ENCODE measurements at places on chromosomes 2 and 18.

DNA sequence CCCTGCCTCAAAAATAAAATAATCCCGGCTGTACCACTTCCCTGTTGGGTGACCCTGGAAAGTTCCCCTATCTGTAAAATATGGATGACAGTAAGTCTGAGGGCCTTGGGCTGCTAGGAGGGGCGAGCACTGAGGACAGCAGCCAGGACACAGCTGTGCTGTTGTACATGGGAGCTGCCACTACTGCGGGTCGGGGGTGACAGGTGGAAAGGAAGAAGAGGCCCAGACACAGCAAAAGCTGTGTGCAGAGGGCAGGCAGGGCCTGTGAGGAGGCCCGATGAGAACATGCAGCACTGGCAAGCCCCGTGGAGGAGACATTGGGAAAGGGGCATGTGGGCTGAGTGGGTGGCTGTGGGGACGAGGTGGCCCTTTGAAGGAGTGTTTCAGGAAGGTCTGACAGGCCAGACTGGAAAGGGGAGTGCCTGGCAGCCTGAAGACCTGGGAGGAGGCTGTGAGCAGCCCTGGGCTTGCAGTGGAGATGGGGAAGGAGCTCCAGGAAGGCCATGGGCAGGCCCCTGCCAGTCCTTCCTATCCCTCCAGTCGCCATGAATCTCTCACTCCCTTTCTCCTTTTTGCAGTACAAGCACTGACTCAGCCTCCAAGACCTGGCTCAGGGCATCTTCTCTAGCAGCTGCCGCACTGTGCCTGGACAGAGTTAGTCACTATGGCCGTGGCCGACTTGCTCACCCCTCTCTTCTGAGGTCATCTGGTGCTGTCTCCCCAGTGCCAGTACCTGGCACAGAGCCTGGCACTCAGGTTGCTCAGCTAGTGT, 28.9 kb upstream of the SEMA4C start:
- no peak for DNase-seq

GRCh38 chr2:157625296-157625695, 3.4 kb downstream of the ACVR1C start:
- DNase-seq = no peak

GRCh38 chr2:121640380-121641316, 8.6 kb downstream of the CLASP1 start:
- DNase-seq = no peak

GRCh38 chr2:28329184-28329583, 63.5 kb upstream of the FOSL2 start:
- no peak for DNase-seq

DNA sequence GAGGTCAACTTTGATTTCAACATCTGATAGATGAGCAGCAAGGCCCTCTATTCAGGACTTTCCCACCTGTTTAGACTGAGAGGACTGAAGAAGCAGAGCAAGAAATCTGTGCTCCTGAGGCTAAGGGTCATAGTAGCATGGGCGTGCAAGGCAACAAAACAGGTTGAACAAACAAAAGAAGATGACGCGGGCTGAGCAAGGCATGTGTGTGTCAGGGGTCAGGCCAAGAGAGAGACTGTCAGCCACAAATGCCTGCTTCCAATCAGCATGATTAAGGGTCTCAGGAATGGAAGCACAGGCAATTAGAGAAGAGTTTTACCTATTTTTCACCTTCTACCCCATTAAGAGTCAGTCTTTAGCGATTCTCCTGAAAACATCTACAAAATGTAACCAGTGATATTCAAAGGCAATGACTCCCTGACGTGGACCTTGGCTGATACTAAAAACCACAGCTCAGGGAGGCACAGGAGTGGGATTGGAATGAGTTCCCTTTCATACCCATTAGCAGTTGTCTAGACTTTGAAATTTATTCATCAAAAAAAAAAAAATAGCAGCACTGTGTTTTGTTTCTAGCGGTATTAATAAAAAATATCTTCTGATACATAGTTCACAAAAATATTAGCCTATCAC, 81.9 kb downstream of the DYNAP start:
- DNase-seq = no peak

- no peak for DNase-seq
Measured at GRCh38 chr2:166434491-166434890, 58.7 kb upstream of the SCN9A start.

DNA sequence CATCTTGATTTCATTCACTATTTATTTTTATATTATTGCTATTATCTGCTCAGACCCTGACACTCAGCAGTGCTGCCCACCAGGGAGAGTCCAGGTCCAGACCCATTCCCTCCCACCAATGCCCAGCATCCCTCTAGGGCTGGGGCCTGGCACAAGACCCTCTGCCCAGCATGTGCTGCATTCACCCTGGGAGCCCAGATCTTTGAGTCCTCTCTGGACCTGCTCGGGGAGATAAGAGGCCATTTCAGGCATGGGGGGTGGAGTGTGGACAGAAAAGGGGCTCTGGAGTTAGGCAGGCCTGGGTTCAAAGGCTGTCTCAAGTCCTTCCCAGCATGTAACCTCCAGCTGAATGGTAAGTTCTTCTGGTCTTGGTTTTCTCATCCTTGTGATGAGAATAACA, 209.6 kb downstream of the CYP26B1 start:
- no peak for DNase-seq

DNA sequence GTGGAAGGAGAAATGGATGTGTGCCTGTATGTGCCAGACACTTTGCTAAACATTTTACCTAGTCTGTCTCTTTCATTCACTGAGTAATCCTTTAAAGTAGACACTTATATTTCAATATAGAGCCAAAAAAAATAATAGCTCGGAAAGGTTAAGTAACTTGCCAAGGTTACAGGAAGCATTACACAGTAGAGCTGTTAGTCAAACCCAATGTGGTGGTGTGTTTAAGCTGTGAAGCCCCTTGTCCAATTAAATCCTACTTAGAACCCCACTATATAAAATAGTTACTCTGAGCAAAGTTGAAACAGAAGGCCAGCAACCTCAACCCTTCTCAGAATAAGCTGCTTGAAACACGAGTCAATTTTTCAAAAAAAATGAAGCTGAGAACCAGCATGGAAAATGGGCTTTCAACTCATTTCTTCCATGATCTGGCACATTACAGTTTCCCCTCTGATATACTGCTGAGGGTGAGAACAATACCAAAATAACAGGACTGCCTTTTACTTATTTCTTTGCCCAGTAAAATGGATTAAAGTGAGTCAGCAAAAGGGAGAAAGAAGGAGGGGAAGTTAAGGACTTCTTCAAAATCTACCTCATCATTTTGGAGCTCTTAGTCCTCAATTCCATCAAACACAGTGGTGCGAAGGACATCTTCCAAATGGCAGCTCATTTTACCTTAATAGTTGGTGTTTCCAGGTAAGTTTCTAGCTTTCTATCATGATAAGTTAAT, 7.9 kb downstream of the RDH14 start:
- DNase-seq = no peak

GRCh38 chr2:129895526-129896082, 83.9 kb upstream of the RAB6C start:
- no peak for DNase-seq

- DNase-seq = no peak
Measured at GRCh38 chr2:221610255-221610654, 38.2 kb upstream of the EPHA4 start.

GRCh38 chr2:145674705-145675104, 1154.8 kb upstream of the ZEB2 start:
- no peak for DNase-seq

DNA sequence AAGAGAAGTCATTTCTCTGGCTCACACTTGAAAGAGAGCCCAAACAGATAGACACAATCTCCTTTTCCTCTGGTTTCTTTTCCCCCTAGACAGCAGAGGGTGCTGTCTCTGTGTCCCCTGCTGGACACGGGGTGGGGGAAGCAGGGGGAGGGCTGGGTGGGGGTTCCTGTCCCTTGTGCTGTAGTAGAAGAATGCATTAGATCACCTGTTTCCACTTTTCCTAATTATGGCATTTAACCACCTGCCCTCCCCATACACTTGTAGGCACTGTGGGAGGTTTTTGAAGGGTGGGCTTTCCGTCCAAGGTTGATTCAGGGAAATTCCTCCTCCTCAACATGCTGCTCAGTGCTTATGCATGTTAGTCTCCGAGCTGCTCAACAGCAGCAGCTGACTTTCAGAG, 206.2 kb upstream of the EPAS1 start:
- no peak for DNase-seq

- no peak for DNase-seq
Measured at GRCh38 chr2:112962308-112963175, 15.3 kb upstream of the IL36G start.

DNA sequence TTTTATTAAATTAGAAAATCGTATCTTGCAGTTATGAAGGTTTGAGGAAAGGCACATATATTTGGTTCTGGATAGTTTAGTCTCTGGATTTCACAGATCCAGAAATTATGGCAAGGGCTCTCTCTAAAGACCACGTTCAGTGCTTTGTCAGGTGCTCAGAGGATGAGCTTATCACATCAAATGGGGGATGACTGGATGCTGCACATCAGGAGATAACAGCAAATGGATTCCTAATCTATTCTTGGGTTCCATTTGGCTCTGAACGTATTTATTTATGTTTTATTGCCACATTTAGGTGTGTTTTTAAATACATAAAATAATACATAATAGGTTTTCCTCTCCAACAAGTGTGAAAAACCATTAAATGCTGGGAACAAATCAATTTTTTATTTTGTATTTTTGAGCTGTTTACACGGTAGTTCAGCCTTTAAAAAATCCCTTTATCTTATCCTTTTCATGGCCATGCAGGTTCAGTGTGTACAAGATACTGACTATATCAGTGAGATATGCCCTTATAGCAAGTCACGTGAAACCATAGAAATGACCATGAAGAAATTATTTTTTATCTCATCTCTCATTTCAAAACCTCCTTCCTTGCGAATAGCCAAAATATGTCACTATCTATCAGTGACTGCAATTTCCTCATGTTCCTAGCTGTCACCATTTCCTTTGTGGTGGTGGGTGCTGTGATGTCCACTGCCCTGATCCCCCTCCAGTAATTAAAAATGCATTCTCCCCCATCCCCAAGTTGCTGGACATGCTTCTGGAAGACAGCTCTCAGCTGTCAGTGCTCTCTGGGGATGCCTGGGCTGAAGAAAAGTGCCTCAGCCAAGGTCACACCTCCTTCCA, 25.9 kb upstream of the CXCR4 start:
- DNase-seq = no peak

DNA sequence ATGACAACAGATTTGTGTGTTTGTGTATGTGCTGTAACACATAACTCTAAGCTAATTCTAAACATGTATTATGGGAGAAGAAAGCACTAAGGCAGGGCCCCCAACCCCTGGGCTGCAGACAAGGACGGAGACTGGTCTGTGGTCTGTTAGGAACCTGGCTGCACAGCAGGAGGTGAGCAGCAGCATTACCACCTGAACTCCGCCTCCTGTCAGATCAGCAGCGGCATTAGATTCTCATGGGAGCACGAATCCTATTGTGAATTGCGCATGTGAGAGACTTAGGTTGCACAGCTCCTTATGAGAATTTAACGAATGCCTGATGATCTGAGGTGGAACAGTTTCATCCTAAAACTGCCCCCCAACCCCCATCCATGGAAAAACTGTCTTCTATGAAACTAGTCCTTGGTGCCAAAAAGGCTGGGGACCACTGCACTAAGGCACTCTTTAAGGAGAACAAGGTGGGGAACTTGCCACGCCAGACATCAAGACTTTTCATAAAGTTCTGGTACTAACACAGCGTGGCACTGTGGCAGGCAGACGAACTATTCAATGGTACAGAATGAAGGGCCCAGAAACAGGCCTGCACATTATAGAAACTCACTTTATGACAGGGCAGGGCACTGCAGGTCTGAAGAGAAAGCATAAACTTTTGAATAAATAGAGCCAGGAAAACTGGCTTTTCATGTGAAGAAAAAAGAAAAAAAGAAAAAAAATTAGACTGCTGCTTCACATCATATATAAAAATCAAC, 14.0 kb downstream of the REEP1 start:
- no peak for DNase-seq

- no peak for DNase-seq
Measured at GRCh38 chr2:70897203-70897976, 38.3 kb upstream of the ATP6V1B1 start.

- no peak for DNase-seq
Measured at GRCh38 chr2:71101656-71102055, 28.4 kb downstream of the MCEE start.

DNA sequence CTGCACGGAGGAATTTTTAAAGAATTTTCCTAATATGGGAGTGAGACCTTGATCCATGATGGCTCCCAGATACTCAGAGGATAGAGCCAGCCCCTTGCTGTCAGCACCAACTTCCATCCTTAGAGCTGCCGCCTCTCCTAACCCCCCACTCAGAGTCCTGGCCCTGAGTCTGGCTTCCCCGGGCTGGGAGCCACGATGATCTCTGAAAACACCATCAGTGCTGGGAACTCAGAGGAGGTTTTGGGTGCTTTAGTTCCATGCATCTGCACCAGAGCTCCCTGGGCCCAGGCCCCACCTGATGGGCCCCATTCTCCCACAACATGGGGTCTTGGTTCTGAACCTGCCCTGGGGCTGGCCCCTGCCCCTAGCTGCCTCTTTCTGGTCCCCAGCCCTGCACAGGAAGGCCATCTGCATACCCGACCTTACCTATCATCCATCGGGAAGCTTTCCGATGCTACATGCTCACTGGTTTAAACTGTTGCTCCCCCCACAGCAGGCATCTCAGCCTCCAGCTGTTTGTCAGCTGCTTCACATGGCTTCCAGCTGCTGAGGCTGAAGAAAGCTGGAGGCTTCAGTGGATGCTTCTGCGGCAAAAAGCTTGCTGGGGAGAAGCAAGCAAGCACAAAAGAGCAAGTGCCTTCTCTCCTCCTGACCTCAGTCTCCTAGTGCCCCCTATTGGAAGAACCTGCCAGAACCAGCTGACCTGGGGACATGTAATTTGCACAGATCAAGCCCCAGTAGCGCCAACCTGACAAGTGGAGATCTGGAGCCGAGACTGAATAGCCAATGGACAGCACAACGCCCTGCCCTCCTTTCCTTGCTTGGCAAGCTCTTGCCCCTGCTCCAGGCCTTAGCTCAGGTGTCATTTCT, 24.2 kb upstream of the RHOB start:
- no peak for DNase-seq

DNA sequence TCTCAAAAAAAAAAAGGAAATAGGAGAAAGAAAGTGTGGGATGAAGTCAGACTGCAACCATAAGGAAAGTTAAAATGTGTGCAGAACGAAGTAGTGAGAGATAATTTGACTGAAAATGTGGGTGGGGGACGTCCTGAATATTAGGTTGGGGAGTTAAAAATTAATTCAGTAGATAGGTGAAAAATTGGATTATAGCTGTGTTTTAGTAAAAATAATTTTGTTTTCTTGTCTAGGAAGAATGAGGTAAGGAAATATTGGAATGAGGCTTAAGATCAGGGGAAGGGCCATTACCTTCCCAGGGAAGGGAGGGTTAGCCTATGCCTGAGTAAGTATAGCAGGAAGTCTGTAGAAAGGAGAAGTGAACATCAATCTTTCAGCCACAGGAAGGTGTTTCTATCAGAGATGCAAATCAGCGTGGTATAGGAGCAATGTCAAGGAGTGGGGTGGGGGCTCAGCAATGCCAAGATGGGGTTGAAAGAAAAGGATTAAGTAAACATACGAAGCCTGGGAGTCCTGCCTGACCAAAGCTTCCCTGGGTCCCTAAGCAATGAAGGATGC, 250.9 kb downstream of the PIEZO2 start:
- no peak for DNase-seq

DNA sequence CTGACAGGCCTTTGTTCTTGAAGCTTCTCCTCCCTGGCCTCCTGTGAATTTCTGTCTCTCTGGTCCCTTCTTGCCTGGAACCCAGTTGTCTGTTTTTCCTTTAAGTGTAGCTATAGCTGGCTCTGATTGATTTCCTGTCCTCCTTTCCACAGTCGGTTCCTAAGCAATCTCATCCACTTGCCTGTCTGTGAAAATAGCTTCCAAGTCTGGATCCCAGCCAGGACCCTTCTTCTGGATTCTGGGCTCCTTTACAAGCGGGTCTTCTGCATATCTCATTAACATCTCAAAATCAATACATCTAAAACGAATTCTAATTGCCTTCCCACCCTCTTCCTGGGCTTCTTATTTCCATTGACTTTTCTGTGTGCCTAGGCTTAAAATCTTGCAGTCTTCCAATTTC, 124.9 kb downstream of the DAW1 start:
- DNase-seq = no peak
